ENCODE measurements at places on chromosomes 5 and 9.

GRCh38 chr5:92729088-92729487, 851.9 kb downstream of the NR2F1-AS1 start:
- DNase-seq, result no peak

DNA sequence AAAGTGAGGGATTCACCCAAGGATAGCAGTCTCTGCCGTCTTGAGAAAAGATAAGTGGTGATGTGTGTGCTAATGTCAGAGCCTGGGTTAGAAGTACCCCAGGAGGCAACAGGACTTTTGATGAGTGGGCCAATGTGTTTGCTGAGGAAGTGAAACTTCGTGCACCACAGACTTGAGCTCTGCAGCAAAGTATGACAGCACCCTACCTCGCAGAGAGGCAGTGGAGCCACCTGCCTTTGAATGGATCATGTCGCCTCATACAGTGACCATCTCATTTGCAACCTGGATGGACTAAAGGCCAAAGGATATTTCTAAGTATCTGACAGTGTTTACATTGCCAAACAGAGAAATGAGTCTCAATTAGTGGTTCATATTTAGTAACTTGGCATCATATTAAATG, 593.9 kb upstream of the GRAMD2B start:
- no peak for DNase-seq

- DNase-seq, result no peak
Measured at GRCh38 chr9:21890696-21891095, 88.3 kb downstream of the MTAP start.

DNA sequence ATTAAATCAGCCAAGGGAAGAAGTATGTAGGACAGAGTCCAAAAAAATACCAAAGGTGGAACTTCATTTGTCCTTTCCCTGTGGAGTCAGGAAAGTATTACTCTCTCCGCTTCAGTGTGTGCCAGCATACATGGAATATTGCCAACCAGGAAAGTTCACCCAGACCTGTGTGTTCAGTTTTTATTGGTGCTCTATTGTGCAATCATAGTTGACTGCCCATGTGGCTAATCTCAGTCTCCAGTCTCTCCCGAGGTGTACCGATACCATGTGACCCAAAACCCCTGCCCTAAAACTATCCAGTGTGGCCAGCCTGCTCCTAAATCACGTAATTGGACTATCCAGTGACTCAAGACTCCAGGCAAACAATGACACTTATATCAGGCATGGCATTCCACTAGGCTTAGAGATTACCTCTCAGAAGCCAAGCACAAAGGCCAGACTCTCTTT, 38.8 kb downstream of the NFX1 start:
- DNase-seq, result no peak

GRCh38 chr9:13241283-13241682, 38.2 kb downstream of the MPDZ start:
- no peak for DNase-seq

DNA sequence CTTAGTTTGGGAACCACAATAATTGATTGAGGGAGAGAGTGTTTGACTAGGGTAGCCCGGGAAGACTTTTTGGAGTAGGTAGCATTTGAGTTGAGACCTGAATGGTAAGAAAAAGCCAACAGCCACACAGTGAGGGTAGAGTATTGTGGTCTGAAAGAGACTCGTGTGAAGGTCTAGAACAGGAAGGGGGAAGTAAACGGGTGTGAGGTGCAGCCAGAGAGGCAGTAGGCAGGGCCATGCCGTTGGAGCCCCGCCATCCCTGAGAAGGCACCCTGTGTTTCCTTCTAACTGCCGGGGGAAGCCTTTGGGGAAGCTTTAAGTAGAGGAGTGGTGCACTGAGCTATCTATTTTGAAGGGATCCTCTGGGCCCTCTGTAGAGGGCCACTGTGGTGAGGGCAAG, 3.5 kb upstream of the F2RL2 start:
- no peak for DNase-seq

- DNase-seq, result no peak
Measured at GRCh38 chr5:116509483-116510244, 65.0 kb downstream of the SEMA6A start.

- DNase-seq, result no peak
Measured at GRCh38 chr5:43258116-43258515, 55.1 kb downstream of the HMGCS1 start.

- no peak for DNase-seq
Measured at GRCh38 chr5:146440353-146440752, 6.8 kb upstream of the TCERG1 start.

DNA sequence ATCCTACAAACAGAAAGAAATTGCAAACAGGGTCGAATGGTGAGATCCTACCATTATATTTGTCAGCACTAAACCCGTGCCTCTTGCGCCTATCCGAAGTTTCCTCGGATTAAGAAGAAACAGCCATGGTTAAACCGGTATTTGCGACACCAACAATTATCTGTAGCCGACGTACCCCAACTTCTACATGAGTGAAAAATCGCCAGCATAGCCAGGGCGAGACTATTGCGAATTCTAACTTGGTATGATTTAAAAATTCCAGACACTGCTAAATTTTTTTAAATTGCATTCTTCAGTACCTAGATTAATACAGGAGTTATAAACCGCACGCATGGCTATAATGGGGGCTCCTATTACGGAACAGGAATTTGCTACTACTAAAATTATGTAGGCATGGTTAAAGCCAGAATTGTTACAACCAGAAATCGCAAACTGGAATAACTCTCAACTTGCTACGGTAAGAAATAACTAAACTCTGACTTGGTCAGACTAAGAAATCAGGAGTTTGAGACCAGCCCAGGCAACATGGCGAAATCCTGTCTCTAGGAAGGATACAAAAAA, 25.3 kb upstream of the ANXA2R start:
- DNase-seq, result no peak

- DNase-seq, result no peak
Measured at GRCh38 chr9:7790022-7790818, 9.4 kb downstream of the DMAC1 start.

- DNase-seq, result no peak
Measured at GRCh38 chr5:72372331-72372730, 52.2 kb downstream of the PTCD2 start.

DNA sequence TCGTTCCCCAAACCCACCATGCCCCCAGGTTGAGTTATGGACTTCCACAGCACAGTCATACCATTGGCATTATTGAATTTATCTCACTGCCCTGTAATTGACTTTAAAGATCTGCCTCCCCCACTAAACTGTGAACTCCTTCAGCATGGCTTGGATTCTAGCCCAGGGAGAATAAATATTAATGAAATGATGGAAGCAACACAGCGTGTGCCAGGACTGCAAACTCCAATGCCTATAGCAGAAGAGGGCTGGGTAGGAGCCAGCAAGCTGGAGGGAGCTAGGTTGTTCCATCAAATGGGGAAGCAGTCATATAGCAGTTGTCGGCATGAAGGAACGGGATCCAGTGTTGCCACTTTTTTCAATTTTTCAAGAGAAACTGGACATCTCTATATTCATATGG, 69.0 kb upstream of the MSX2 start:
- no peak for DNase-seq

DNA sequence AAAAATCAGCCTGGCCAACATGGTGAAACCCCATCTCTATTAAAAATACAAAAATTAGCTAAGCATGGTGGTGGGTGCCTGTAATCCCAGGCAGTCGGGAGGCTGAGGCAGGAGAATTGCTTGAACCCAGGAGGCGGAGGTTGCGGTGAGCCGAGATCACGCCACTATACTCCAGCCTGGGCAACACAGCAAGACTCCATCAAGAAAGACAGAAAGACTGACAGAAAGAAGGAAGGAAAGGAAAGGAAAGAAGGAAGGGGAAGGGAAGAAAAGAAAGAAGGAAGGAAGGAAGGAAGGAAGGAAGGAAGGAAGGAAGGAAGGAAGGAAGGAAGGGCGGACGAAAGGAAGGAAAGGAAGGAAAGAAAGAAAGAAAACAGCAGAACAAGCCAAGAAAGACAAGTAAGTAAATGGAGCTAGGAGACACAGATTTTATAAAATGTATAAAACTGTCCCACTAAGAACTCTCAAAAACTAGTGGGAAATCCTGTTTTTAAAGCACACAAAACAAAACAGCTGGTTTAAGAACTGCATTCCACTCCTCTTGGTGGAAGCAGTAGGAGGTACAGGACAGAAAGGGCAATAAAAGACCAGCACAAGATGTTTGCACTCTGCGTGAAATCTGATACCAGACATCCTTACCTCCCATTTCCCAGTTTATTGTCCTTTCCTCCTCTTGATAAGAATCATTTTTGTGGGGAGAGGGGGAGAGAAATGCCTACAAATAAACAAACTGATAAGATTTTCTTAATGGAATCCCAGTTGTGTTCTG, 46.7 kb downstream of the MYO10 start:
- no peak for DNase-seq

GRCh38 chr9:123282362-123283047, 14.1 kb upstream of the STRBP start:
- no peak for DNase-seq

GRCh38 chr5:73962801-73963425, 336.9 kb downstream of the ARHGEF28 start:
- DNase-seq, result no peak

GRCh38 chr5:16794269-16794913, 141.7 kb downstream of the MYO10 start:
- DNase-seq, result no peak

DNA sequence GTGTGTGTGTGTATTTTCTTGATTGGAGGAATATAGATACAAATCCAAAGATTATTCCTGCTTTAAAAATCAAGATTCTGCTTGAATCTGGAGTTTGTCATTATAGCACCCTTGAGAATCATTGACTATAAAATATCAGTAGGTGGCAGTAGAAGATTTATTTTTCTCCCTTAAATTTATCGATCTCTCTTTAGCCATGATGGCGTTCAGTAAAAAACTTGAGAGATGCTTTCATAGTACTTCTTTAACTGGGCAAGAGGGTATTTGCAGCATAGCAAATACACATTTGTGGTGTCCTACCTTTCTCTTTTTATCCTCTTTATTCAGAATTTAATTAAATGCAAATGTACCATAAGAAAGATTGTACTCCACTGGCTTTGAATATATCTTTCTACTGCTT, 307.7 kb downstream of the ADGRV1 start:
- no peak for DNase-seq

DNA sequence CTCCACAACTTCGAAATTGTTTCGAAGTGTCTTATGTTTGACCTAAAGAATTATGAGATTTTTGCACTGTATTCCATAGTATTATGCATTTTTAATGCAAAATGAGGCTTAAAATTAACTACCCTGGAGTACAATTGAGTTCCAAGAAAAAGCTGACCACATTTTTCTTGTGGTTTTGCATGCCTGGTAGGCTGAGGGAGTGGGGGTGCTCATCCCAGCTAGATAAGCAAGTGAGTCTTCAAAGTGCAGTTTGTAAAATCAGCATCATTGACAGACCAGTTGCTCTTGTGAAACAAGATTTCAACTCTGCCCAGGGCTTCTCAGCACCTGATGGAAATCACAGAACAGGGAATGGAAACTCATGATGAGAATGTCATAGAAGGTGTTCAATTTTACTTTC, 17.0 kb upstream of the NDUFS4 start:
- DNase-seq, result no peak

DNA sequence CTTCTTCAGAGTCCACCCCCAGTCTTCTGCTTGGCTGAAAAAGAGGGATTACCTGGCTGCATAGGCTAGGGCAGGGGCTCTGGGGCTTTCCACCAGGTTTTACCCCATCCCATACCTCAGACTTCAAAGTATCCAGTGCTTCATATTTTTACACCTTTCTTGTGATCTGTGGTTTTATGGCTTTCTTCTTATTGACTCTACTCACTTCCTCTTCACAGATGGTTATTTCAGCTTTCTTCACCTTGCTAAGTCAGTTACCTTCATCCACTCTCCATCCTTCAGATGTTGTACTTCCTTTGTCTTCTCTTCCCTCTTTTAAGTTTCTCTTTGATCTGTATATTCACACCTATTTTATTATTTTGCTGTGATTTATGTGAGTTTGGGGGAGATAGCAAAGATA, 104.3 kb downstream of the GRIA1 start:
- no peak for DNase-seq

- no peak for DNase-seq
Measured at GRCh38 chr5:170408226-170408625, 19.1 kb upstream of the KCNMB1 start.

- no peak for DNase-seq
Measured at GRCh38 chr9:19161257-19162025, 34.1 kb upstream of the PLIN2 start.

DNA sequence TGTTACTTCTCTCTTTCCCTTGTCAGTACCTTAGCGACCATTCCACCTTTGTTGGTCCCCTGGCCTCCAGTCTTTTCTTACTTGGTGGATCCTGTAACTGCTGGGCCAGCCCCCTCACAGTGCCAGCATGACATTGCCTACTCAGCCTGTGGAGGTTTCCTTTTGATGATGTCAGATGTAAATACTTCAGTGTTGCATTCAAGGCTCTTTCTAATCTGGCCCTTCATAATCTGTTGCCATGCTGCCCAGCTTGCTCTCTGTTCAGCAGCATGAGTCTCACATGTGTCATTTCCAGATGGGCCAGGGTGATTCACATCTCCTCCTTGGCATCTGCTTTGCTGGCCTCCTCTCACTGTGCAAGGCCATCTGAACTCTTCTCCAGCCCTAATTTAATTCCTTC, 57.1 kb downstream of the MAST4 start:
- no peak for DNase-seq

DNA sequence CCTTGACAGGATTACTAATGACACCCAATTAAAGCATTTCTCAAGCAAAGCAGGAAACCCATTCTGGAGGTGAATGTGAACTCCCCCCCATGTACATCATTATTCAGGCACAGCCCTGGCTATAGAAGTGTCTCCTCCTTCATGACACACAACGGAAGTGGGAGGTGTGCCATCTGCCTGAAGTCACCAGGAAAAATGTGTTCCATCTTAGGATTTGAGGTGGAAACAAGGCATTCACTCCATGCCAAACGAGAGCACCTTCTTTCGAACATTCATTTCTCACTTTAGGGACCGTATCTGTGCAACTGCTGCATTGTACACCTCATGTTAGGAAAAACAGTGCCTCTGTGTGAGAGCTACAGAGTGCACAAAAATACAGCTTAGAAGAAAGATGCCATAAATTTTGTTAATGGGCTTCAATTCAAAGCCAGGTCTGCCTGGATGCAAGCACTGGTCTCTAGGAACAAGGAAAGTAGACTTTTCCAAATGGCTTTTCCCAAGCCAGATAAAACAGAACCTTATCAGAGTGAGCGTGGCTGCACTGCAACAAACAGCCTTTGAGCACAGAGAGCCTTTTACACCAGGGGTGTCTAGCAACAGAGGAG, 19.4 kb downstream of the GOLM1 start:
- DNase-seq, result no peak

- DNase-seq, result no peak
Measured at GRCh38 chr5:128093368-128093767, 9.8 kb downstream of the SLC12A2 start.

- no peak for DNase-seq
Measured at GRCh38 chr9:108093773-108094675, 604.5 kb upstream of the KLF4 start.

Measured in stimulated activated CD8-positive, alpha-beta memory T cell treated with anti-CD3 and anti-CD28 coated beads, Interleukin-4, amount 100 ng/mL, for 24 hours (primary cell).